ENCODE measurements at places on chromosomes 4 and X.
A peak's percentile ranks its signal among the peaks of the same experiment; 100 is the strongest.

- peak; percentile 99 for DNase-seq
These were observed at the start of gene SLC25A6 for GRCh38 chrX:1391707-1392375. Gene SLC25A6, minus strand, starts transcription at chrX:1392113. Its CDS starts 104 bp downstream, at chrX:1392009.

DNA sequence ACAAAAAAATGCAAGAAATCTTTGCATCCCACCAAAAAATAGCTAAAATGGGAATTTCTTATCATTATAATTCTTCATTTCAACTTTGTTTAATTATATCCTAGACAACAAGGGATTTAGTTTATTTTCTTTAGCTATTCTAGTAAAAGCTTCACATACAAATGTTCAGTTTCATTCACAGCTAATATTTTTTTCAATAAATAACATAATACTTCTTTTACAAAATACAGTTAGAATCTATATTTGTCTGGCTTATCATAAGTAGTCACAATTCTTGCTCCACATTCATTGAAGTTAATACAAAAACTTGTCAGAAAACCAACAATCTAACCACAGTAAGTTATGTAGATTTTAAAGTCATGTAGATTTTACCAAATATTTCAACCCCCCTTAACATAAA is 414.4 kb downstream of the FAT4 start:
- DNase-seq: no peak

DNA sequence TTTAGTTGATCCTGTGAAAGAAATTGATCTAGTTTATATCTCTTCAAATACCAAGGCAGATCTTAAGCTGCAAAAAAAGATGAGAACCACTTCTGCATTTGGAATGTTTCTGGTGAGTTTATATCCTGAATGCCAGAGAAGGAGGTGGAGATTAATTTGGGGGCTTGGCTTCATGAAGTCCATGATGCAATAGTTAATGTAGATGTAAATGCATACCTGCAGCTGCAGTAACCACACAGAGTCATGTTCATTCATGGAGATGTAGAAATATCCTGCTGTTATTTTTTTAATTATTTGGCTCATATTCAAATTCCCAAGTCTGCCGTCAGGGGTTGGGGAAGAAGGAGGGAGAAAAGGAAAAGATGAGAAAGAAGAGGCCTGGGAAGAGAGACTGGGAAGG is at the start of gene SULT1E1:
TSS of gene SULT1E1 (minus strand) at position 94 of the 400 bp plus-strand sequence. CDS start 2,501 bp downstream, outside the sequence.
- DNase-seq: no peak

DNA sequence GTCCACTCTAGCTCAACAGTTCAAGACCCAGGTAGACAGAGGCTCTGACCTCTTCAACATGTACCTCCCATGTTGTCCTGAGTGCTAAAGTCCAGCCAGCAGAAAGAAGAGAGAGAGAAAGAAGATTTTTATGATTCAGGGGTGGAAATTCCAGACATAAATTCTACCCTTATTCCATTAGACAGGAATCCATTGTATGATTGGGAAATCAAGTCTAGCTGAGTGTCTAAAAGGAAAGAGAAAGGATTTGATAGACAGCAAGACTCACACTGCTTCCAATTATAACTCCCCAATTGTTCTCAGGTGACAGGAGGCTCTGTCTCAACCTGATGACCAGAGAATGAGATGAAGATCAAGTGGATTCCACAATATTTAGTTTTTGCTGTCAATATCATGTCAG is 27.9 kb upstream of the PGM2 start:
- DNase-seq: no peak

DNA sequence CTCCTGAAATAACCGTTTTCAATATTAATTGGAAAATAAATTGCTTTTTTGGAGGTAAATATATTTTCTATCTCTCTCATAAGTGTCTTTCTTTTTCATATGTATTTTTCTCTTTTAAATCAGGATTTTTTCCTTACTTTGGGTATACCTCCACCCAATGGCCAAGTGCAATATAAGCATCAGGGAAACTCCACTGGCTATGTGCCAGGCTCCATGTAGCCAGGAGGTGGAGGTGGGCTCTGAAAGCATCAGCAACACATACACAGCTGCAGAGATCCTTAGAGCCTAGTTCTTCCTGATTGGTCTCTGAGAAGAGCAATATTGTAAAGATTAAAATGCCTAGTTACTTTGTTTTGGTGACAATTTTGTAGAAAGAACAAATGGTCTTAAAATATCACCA is 3.4 kb downstream of the GABRA2 start:
- no peak for DNase-seq

DNA sequence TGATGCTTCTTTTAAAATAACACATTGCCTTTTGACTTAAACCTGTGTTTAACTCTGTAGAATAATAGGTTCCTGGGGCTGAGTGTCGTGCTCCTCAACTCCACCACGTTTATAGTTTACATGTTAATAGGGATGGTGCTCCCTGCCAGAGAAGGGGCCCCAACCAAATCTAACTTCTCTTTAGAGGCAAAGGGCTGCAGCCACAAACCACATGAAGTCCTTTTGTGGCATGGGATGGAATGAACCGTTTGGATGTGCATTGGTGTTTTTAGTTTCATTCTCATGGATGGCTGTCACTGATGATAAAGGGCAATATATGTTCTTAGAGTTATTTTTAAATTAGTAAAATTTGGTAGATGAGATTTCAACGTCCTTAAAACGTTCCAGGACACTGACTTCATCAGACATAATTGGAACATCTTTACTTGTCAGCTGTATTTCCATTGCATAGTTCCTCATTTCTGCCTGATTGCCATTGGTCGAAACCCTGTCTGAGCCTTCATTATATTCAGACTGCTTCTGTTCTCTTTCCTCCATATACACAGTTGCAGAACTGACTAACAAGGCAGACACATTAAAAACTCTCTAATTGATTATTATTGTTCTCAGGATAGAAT is 60.4 kb upstream of the HPF1 start:
- no peak for DNase-seq

DNA sequence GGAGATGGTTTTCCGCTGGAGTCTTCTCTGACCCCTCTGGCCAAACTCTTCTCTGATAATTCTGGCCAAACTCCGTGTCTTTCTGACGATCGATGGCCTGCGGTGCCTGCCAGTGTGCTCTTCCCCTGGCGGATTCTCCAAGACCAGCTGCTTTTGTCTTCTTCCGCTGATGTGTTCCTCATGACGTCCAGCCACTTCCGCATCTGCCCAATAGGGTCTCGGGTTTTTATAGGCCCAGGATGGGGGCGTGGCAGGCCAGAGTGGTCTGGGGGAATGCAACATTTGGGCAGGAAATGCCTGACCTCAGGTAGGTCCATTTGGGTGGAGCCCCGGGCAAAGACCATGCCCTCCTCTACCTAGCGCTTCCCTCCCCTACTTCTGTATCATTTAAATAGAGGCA is 1542.1 kb downstream of the STIM2 start:
- no peak for DNase-seq
